ENCODE measurements at places on chromosomes 12 and 14.

DNA sequence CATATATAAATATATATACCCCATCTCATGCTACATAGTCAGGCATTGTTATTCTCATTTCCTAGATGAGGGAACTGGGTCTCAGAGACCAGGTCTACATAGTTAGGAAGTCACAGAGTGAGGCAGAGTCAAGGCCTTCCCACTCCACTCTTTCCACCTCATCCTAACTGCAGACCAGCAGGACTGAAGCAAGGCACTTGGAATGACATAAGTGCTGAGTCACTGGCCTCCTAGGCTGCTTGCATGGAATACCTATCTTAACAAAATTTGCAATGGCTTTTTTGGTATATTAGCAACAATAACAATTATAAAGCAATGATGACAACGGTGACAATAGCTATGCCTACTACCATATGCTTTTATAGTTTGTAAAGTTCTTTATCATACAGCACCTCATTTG, 5.4 kb upstream of the ANO4 start:
- no peak for DNase-seq

- DNase-seq: no peak
Measured at GRCh38 chr14:68000511-68000910, 180.9 kb downstream of the RAD51B start.

GRCh38 chr14:53882684-53883083, 73.9 kb downstream of the BMP4 start:
- no peak for DNase-seq

DNA sequence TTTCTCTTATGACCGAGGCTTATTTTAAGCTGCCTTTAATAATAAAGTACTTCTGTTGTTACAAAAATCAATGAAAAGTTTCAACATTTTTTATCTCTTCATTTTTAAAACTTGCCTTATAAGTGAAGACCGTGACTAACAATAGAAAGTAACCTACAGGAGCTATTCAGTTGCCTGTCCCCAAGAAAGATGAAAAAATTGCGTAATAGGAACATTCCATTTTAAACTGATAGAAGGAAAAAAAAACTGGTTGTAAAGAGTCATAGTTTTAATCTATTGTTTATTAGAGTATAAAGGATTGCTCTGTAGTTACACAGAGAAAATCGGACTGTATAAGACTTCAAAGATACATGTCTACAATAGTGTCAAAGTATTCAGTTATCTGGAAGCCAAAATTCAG, 83.3 kb downstream of the DAAM1 start:
- DNase-seq: no peak

GRCh38 chr14:33847066-33847465, 103.8 kb downstream of the EGLN3 start:
- DNase-seq: no peak

DNA sequence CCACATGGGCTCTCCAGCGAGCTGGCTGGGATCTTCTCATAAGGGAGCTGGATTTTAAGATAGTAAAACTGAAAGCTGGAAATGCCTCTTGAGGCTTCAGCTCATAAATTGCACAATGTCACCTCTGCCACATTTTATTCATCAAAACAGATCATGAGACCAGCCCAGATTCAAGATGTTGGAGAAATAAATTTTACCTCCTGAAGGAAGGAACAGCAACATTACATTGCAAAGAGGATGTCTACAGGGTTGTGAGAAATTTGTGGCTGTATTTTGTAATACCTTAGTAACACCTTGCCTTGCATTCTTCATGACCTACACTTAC, 43.1 kb upstream of the KRR1 start:
- no peak for DNase-seq

DNA sequence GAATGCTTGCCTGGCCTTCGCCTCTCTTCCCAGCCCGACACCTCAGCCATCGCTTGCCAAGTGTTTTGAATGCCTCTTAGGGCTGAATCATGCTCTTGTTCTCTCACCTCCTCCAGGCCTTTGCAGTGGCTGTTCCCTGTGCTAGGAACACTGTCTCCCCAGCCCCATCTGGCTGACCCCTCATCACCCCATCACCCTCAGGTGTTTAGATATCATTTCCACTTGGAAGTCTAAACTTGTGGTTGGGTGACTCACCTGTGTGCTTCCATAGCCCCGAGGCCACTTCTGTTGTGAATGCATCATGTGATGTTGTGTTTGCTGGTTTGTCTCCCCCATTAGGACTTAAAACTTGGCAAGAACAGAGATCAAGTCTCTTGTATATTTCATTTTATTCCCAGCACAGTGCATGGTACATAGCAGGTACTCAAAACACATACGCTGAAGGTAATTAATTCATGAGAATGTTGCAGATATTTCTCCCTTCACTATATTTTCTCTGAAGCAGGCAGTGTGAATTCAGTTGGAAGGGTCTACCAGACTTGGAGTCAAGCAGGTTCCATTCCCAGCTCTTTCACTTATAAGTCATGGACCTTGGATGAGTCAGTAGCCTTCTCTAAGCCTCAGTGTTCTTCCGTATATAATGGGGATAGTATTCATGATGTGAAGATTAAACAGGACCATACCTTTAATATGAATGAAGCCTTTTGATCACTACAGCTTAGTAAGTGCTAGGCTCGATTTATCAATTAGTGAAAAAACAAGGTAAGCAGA, 67.8 kb downstream of the HRK start:
- DNase-seq: no peak

DNA sequence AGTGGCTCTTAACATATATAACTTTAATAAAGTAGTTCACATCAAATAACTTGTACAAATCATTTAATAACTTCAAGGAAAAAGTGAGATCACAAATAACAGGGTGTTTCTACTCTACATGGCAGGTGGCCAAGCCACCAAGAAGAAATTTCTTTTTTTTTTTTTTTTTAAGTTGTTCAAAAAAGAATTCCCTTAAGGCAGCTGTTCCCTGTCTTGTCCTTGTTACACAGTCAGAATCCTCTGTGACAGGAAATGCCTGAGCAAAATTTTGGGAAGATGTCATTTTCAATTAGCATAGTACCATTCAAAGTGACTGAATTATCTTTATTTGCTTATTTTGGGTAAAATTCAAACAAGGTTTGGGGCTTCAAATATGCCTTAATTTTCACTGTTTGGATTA, 79.4 kb downstream of the LIN7A start:
- DNase-seq: no peak

- DNase-seq: no peak
Measured at GRCh38 chr12:113676547-113676946, 204.9 kb upstream of the LHX5 start.

DNA sequence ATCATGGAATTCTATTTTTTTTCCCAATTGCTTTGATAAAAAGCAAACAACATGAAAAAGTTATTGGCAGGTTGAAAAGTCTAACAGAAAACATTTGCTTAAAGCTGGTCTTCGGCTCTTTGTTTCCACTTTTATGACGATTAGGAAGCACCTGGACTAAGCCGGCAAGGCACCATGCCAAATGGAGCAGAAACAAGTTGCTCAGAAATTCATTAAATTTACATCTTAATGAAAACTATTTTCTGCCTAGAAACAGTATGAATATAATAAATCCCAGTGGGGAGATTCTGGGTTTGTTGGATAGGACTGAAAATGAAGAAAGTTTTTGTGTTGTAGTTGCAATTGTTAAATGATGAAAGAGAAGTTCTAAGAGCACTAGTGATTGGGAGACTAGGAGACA, 51.4 kb upstream of the OR9K2 start:
- no peak for DNase-seq

GRCh38 chr14:98951521-98952152, 320.4 kb downstream of the BCL11B start:
- no peak for DNase-seq

DNA sequence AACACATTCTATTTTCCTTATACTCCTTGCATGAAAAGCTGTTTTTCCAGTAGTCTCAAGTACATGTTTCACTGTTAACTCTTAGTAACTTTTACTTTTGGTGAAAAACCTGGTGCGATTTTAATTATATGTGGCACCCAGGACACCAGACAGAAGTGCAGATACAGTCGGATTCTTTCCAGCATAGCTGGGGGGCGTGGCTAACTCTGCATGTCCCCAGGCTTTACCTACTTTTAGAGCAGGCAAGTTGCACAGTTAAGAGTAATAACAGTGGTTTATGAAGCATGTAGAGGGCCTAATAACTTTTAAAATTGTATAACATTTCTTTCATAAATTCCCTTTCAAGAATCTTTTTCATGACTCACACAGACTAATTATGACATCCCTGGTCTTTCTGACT, 70.7 kb downstream of the HSD17B6 start:
- DNase-seq: no peak

DNA sequence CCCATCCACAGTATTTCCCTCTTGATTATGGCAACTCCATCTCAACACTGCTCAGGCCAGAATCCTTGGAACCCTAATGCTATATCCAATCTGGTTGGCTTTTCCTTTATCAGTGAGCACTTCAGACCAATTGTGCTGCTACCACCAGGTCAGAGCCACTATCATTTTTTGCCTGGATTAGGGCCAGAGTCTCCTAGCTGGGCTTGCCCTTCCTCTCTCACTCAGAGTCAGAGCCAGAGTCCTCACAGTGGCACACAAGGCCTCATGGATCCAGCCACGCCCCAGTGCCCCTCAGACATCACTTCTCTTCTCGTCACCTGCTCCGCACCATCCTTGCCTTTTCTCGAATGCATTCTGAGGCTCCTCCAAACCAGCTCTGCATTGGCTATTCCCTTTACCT, 211.1 kb downstream of the ANO6 start:
- DNase-seq: no peak

GRCh38 chr12:99810718-99811593, 163.4 kb downstream of the GARIN6 start:
- no peak for DNase-seq

DNA sequence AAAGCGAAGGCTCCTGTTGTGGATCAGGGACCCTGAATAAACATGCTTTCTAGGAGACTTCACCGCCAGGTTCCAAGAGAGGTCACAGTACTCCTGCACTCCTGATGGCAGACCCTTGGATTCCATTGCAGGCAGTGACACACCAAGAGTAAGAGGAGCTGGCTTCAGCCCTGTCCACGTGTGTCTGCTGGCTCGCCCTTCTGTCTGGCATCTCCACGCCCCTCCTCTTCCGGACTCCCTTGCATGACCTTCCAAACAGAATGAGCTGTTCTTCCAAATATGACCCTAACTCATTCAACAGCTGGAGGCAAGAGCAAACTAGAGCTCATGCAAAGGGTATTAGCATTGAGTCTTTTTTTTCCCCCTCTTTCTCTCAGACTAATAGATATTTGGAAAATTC, 233.0 kb upstream of the PLEKHG7 start:
- no peak for DNase-seq

- DNase-seq: no peak
Measured at GRCh38 chr12:132201391-132202120, 57.3 kb downstream of the NOC4L start.

DNA sequence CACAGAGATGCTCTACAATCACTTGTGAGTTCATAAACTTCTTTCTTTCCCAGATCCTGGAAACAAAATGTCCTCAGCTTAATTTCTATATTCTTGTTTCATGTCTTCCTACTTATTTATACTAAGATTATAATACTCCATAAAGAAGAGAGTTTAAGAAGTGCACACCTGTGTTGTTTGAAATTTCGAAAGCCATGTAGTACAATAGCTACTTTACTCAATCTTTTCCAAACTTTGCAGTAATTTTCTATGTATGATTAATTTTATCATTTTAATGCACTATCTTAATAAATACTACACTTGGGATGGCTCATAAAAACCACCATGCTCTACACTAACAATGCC, 300 bp upstream of the TTC5 start:
- no peak for DNase-seq
